Bronchial epithelial cell (primary cell): ENCODE measurements at places on chromosomes 3 and 15. TPM values are rescaled to one million over a fixed set of nuclear protein-coding genes. Genes with fewer than 3 reads are reported as not detected.

The CCR1 gene
- total RNA-seq: not detected in 2 replicates

The ATP13A5 gene
- total RNA-seq: 0.13 TPM in 1 of 2 replicates, not detected in the other

The COPS2 gene
- total RNA-seq: 32.9 and 34.2 TPM in 2 replicates

The FRMD5 gene
- 1.3 and 2.0 TPM in 2 replicates for total RNA-seq

The HYKK gene
- total RNA-seq: 1.2 and 1.3 TPM in 2 replicates

The MESP1 gene
- total RNA-seq: 0.26 and 1.4 TPM in 2 replicates

The NPRL2 gene
- 11.0 and 17.1 TPM in 2 replicates for total RNA-seq

The GOLGA6L22 gene
- not detected in 2 replicates for total RNA-seq

The CTXN2 gene
- total RNA-seq: not detected in 2 replicates

The SEMA7A gene
- total RNA-seq: 4.0 and 5.3 TPM in 2 replicates

The AHSG gene
- total RNA-seq: 0.13 TPM in 1 of 2 replicates, not detected in the other

The TTLL13 gene
- total RNA-seq: under 0.01 TPM in 2 replicates

The CCDC13 gene
- 1.4 and 1.6 TPM in 2 replicates for total RNA-seq

The TNFSF10 gene
- total RNA-seq: 15.5 and 24.6 TPM in 2 replicates
